ENCODE measurements at places on chromosomes 12 and 14. TPM values are rescaled to one million over a fixed set of nuclear protein-coding genes. Genes with fewer than 3 reads are reported as not detected.

GRCh38 chr14:53020193-53020932, 69.5 kb upstream of the FERMT2 start:
- DNase-seq = no peak

- no peak for DNase-seq
Measured at GRCh38 chr14:64221391-64222003, 72.7 kb downstream of the ESR2 start.

- DNase-seq = no peak
Measured at GRCh38 chr14:29039171-29039570, 272.6 kb downstream of the FOXG1 start.

- DNase-seq = no peak
Measured at GRCh38 chr12:33182485-33182884, 257.1 kb downstream of the SYT10 start.

GRCh38 chr14:59069163-59069854, 119.2 kb upstream of the DAAM1 start:
- no peak for DNase-seq

The PLEK2 gene
- total RNA-seq = 0.64 TPM

DNA sequence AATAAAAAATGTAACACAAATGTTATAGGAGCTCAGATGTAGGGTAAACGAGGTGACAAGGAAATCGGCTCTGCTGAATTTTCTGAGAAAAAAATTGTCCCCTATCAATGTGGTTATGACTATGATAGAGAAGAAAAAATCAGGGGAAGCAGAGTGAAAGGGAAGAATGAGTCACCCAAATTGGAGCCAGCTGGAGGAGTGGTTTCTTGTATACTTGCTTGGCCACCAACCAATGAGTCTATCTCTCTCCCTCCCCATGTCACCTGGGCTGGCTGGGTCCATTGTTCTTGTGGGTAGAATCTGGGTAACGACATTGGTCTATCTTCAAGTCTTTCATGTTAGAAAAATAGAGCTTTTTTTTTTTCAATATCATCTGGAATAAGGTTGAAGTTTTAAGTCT, 196.6 kb upstream of the FLRT2 start:
- DNase-seq = no peak

GRCh38 chr12:110180591-110181005, 56.4 kb downstream of the IFT81 start:
- DNase-seq = no peak

GRCh38 chr12:110108309-110109036, 15.7 kb upstream of the IFT81 start:
- DNase-seq = no peak

DNA sequence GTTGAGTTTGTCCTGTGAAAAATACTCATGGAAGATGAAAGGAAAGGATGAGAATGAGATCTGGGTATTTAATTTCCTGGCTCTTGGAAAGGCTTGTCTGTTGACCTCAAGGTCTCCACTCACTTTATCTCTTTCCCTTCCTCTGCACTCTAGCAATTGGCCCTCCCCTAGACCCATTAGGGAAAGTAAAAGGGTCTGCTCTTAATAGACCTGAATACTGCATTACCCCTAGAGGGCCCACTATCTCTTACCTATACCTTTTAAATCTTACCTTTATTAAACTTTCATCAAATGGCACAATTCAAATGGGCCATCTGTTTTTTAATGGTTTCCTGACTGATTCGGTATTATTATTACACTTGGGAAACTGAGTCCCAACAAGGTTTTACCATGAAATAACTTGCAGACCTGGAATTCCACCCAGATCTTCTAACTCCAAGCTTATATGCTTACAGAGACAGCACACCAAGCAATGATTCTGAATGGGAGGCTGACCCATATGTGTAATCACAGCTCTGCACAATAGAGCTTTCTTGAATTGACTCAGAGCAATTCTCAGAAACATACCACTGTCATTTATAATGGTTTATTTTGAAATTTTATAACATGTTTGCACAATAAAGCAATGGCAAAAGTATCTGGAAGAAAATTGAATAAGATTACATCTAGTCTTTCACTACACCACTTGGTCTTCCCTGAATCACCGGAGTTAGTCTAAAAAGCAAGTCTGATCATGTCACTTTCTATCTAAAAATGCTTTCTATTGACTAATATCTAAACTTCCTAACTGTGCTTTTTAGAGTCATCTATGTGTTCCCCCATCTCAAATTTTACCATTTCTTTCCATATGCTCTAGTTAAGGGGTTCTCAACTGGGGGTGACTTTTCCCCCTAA, 618.5 kb downstream of the NRXN3 start:
- DNase-seq = no peak

GRCh38 chr12:79000501-79000900, 135.9 kb downstream of the SYT1 start:
- no peak for DNase-seq

The PMEL gene
- total RNA-seq = 0.54 TPM

DNA sequence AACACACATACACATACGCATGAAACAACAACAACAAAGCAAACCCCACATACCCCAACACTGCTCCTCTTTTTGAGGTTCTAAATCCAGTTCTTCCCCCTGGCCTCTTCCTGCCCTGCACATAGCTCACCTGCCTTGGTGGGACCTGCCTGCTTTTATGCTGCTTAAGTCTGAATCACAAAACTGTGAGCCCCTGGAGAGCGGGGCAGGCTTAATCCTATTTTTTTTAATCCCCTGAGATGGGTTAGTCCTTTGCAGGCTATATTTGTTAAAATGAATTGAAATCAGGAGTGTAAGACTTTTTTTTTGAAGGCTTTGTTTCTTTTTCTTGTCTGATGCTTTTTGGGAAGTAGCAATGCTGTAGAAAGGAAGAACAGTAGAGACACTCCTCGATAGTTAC, 84.6 kb upstream of the MAX start:
- DNase-seq = no peak

GRCh38 chr12:15633201-15633600, 156.0 kb downstream of the EPS8 start:
- no peak for DNase-seq

GRCh38 chr12:58764100-58764953, 156.0 kb downstream of the LRIG3 start:
- no peak for DNase-seq

GRCh38 chr14:55718551-55718950, 138.5 kb downstream of the KTN1 start:
- no peak for DNase-seq

GRCh38 chr14:49619730-49620129, 696 bp downstream of the RPL36AL start:
- no peak for DNase-seq

- no peak for DNase-seq
Measured at GRCh38 chr12:12582895-12583303, 20.2 kb upstream of the DUSP16 start.

The STXBP6 gene
- total RNA-seq = 6.3 TPM

GRCh38 chr14:24308342-24309124, 756 bp upstream of the CIDEB start:
- no peak for DNase-seq

- DNase-seq = no peak
Measured at GRCh38 chr14:81450100-81450531, 50.0 kb upstream of the STON2 start.

The FAM181A gene
- 2.4 TPM for total RNA-seq

DNA sequence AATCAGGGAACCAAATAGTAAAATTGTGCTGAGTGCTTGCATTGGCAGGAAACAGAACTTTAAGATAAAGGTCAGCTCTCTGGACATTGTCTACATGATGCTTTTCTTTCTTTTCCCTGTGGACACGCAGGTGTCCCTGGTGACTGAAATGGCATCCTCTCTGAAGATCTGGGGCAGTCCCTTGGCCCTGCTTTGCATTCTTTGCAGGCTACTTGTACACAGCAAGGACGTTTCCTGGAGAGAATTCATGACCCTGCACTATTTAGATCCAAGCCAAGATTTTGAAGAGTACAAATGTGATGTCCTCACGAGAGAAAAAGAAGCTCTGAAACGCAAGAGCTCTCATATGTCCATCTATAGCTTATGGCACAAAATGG, 11.3 kb upstream of the EDDM3A start:
- DNase-seq = no peak

GRCh38 chr12:87116780-87117179, 860.6 kb upstream of the MGAT4C start:
- DNase-seq = no peak

DNA sequence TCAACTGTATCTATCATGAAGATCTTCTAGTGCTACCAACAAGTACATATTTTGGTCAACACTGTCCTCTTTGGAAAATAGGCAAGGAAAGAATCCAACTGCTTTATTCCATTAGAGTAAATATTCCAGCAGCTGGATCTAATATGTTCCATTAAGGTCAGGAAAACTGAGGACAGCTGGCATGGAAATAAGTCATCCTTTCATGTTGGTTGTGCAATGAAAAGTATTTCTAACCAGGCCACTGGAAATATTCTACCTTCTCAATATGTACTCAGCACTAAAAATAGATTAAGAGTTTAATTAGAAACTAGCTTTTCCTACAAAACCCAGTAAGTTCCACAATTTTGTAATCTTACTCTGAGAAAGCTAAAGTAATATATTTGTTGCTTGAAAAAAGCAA, 19.6 kb downstream of the HIGD1C start:
- no peak for DNase-seq

GRCh38 chr14:76829013-76829365, 2.8 kb downstream of the LRRC74A start:
- no peak for DNase-seq

- DNase-seq = no peak
Measured at GRCh38 chr14:30427846-30428245, 131.1 kb upstream of the G2E3 start.

The PRDM4 gene
- 24.0 TPM for total RNA-seq

The CLEC1A gene
- total RNA-seq = 0.54 TPM

DNA sequence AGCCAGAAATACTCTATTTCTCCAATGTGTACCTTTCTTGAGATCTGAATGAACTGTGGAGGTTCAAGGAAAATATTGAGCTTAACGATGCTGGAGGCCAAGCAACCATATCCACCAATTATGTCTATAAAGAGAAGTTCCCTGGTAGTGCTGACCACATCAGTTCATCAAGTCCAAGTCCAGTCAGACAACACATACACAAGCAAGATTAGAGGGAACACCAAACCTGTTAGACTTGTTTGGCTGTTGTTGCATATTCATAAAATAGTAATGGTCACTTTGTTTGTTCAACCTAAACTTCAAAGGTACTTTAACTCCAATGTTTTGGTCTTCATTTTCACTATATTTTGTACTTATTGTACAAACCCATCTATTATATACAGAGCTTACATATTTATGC, 81.6 kb downstream of the LMO3 start:
- no peak for DNase-seq

DNA sequence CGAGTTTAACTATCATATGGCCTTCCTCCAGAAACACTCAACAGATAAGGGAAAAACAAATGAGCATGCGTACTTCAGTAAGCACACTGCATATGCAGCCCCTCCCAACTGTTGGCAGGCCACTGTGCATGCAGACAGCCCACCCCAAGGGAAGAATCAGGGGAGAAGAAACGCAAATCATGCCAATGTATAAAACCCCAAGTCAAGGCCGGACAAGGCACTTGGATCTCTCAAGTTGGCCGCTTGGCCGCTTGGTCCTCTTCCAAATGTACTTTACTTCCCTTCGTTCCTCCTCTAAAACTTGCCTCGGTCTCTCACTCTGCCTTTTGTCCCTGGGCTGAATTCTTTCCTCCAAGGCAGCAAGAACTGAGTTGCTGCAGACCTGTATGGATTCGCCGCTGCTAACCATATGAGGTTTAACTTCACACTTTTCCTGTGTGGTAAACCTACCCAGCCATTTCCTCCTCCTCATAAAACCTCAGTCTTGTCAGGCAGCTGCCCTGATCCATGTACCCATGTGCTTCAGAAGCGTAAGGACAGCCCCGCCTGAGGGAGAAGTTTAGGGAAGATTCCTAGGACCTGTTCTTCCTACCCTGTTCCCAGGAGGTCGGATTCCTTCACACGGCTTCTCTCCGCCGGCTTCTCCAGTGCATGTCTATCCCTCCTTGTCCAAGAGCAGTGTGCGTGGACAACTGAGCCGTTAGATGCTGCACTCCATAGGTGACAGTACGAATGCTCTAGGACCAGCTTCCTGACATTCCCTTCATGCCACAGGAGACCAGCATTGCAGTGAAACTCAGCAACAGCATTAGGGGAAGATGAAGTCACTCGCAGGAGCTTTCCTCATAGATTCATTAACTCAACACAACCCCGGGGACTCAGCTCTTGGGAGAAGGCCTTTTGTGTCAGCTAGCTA, 188.0 kb downstream of the MON2 start:
- DNase-seq = no peak

- peak; percentile 85 for DNase-seq
Measured at GRCh38 chr12:2944401-2945047, 14.7 kb upstream of the TEAD4 start.

- no peak for DNase-seq
Measured at GRCh38 chr14:87679866-87680265, 313.1 kb downstream of the GALC start.

- DNase-seq = no peak
Measured at GRCh38 chr12:11658791-11659190, 9.3 kb downstream of the ETV6 start.

- no peak for DNase-seq
Measured at GRCh38 chr12:113467502-113468364, 3.9 kb downstream of the LHX5 start.

GRCh38 chr12:59736359-59736758, 140.5 kb downstream of the SLC16A7 start:
- DNase-seq = no peak

The SLC25A47 gene
- not detected for total RNA-seq

The KRT73 gene
- not detected for total RNA-seq

The TMEM253 gene
- not detected for total RNA-seq

DNA sequence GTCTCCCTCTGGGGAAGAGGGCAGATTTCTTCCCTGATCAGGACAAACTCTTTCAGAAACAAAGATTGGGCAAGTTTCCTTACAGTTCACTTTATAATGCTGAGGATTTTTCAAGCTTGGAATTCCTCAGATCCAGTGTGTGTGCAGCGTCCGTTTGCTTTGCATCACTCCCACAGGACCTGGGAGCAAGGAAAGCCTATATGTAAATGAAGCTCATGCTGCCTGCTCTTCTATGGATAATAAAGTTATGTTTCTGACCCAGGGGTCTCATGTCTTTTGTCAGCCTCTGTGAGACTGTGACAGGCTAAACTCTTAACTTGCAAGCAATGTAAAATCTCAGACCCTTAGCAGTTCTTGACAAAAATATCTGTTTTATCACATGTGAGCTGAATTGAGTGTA, 41.6 kb downstream of the TRHDE start:
- DNase-seq = no peak

The PMCH gene
- total RNA-seq = not detected
